ENCODE measurements at places on chromosomes 7 and 10.

- no peak for DNase-seq
Measured at GRCh38 chr7:93902777-93903423, 3.5 kb upstream of the GNGT1 start.

DNA sequence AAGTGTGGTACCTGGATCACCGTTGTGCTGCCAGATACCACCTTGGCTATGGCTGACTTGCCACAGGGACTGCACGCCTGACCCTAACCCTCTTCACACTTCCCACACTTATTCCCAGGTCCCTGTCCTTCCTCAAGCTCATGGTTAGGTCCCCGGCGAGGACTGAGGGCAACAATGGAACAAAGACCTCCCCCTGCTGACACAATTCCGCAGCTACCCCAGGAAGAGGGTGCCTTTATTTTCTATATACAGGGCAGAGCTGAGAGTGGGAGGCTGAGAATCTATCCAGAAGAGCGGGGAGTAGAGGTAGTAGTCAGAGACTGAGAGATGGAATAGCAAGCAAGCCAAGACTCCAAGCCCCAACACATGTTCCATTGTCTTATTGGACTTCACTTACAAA is 118.1 kb upstream of the SEM1 start:
- DNase-seq: no peak

DNA sequence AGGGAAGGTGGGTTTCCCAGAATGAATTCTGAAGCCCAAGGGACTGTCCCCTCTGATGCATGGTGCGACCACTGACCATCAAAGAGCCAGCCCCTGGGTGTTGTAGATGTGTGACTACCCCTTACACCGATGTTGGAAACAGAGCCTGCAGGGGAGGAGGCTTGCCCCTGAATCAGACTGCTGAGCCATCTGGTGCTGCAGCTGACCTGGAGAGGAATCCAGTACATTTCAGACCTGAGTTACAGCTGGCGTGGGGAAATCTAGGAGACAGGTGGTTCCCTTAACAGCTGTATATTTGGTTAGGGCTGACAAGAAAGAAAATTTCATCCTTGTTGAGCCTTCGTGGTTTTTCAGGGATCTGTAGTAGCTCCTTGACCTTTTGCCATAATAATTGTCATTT is 195.5 kb downstream of the CELF2 start:
- no peak for DNase-seq

- no peak for DNase-seq
Measured at GRCh38 chr10:80596391-80597257, 58.9 kb downstream of the SH2D4B start.

DNA sequence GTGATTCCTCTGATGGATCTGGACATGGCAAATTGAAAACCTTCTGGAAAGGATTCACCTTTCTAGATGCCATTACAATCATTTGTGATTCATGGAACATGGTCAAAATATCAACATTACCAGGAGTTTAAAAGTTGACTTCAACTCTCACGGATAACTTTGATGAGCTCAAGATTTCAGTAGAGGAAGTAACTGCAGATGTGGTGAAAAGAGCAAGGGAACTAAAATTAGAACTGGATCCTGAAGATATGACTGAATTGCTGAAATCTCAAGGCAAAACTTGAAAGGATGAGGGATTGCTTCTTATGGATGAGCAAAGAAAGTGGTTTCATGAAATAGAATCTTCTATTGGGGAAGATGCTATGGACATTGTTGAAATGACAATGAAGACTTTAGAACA is 293.6 kb downstream of the ARHGAP12 start:
- DNase-seq: no peak

DNA sequence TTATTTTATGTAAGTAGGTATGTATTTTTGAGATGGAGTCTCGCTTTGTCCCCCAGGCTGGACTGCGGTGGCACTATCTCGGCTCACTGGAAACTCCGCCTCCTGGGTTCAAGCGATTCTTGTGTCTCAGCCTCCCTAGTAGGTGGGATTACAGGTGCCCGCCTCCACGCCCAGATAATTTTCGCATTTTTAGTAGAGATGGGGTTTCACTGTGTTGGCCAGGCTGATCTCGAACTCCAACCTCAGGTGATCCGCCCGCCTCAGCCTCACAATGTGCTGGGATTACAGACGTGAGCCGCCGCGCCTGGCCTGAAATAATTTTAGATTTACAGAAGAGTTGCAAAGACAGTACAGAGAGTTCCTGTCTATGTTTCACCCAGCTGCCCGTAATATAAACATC is 37.5 kb downstream of the PFKFB3 start:
- no peak for DNase-seq

- DNase-seq: no peak
Measured at GRCh38 chr10:3781468-3782145, 3.4 kb downstream of the KLF6 start.

DNA sequence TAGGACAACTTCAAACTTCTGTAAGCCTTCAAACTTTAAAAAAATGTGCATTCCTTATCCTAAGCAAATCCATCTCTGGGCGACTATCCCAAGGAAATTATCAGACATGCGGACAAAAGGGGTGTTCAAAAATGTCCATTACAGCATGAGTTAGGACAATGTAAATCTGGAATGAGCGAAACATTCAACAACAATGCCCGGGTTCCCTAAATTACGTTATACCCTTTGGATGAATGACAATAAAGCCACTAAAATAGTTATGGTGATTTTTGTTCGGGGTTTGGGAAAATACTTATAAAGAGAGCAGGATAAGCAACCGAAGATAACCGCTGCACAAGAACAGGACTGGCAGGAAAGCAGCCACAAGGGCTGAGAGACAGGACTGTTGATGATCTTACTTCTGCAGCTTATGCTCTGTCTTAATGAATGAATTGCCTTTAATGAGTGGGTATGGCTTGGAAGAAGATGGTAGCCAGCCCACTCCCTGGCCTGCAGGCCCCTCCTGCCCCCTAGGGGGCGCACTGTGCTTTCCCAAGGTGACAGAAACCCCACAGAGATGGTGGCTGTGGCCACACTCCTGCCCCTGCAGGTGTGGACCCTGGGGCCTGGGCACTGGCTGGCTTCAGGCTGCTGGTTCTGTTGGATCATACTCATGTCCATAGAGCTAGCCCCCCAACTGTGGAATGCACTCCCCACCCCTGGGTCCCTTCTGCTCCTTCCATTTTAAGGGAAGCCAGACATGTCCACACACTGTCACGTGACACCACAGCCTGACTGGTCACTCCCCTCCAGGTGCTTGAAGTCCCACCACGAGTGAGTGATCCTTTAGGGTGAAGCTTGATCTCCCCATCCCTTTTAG is 45.0 kb downstream of the ZCCHC24 start:
- peak; percentile 55 for DNase-seq

GRCh38 chr7:73702665-73703064 is 16.8 kb downstream of the STX1A start:
- no peak for DNase-seq

GRCh38 chr7:7563813-7564212 is 2.9 kb upstream of the MIOS start:
- no peak for DNase-seq

GRCh38 chr7:70585071-70585470 is 546.9 kb upstream of the GALNT17 start:
- DNase-seq: no peak

DNA sequence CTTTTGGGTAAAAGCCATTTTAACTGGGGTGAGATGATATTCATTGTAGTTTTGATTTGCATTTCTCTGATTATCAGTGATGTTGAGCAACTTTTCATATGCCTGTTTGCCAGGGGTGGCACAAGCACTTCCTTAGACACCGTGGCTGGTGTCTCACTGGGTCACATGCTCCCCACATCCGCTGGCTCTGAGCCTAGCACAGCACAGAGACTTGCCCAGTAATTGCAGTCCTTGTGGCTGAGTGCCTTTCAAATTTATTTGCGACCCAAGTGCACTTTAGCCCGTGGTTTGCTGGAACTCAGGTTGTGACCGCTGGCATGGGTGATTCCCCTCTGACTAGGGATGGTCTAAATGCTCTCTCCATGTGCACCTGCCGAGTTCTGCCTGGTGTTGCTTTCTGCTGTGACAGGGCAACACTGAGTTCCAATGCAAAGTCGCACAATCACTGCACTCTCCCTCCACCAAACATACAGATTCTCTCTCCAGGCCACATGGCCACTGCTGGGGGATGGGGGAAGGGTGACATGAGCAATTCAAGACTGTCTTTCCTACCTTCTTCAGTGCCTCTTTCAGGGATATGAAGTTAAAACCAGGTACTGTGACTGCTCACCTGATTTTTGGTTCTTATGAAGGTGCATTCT is 66.5 kb downstream of the ZNF277 start:
- no peak for DNase-seq

DNA sequence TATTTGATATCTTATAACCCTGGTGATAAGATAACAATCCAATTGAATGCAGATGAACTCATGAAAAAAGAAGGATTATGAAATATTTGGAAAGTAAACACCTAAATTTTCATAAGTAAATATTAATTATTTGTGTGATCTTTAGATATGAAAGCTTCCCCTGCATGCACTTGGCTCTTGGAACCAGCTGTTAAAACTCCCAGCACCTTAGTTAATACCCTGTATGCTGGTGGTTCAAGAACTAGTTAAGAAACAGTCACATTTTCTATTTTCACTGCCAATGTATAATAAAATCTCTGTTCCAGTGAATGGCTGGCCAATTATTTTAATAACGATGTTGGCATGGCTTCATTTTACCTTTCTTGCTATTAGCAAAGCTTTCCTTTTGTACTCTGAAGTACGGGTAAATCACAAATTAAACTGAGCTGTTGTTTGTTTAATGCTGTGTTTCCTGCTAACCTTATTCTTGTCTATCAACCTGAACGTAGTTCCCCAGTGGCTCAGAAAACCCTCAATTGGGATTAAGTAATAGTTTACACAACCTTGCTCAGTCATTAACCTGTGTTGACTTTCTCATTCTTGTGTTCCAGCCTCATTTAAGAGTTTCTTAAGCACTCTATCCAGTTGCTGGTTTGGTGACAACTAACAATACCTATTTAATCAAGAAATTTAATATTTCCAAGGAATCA is 38.9 kb downstream of the MET start:
- DNase-seq: no peak

DNA sequence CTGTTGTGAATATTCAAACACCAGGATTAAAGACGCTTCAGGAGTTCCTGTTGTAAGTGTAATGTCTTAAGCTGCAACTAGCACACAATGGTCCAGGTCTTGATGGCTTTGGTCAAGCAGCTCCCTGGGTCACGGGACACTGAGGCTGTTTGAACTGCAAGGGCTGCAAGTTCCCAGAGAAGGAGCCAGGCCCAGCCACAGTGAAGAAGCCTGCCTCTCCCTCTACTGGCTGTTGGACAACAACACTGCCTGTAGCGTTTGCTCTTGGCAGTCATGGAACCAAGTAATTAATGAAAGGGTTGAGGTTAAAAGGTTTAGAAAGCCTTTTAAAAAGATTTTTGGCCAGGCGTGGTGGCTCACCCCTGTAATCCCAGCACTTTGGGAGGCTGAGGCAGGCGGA is 31.9 kb upstream of the GUSB start:
- no peak for DNase-seq

DNA sequence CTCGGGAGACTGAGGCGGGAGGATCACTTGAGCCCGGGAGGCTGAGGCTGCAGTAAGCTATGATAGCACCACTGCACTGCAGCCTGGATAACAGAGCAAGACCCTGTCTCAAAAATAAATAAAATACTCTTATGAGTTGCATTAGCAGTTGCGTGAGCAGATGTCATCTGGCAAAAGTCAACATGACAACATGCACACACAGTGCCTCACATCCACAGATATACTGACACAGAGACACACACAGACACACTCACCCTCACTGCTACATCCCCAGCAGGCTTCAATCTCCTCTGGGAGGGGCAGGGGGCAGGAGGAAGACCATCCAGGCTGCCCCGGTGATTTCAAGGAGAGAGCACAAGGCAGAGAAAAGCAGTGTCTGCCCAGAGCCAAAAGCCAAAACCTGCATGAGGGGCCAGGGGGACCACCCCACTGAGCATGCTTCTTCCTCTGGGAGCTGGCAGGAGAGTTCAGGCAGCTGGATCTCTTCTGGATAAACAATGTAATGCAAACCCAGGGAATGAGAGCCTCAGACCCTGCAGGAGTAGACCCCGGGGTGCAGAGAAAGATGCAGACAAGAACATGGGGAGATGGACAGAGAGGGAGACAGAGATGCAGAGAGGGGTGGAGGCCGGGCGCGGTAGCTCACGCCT is 9.6 kb upstream of the ELN start:
- no peak for DNase-seq

- no peak for DNase-seq
Measured at GRCh38 chr7:44288811-44289340, 36.5 kb downstream of the CAMK2B start.

GRCh38 chr10:24894309-24894708 is 58.1 kb downstream of the PRTFDC1 start:
- no peak for DNase-seq

Data from D721Med (cell line).